ENCODE measurements at places on chromosomes 5 and 9. TPM values are rescaled to one million over a fixed set of nuclear protein-coding genes. Genes with fewer than 3 reads are reported as not detected.

- no peak for DNase-seq
Measured at GRCh38 chr5:4275232-4275631, 679.6 kb downstream of the IRX1 start.

The SLC27A6 gene
- total RNA-seq: 88.6 TPM

- DNase-seq: no peak
Measured at GRCh38 chr9:119788921-119789320, 419.7 kb upstream of the BRINP1 start.

GRCh38 chr5:80151890-80152289, 104.0 kb downstream of the SERINC5 start:
- DNase-seq: no peak

The ARL14EPL gene
- total RNA-seq: not detected

Measured in heart right ventricle (tissue), 16 donors.